NCI-H1436 (cell line): ENCODE measurements at places on chromosomes 1 and 21.

DNA sequence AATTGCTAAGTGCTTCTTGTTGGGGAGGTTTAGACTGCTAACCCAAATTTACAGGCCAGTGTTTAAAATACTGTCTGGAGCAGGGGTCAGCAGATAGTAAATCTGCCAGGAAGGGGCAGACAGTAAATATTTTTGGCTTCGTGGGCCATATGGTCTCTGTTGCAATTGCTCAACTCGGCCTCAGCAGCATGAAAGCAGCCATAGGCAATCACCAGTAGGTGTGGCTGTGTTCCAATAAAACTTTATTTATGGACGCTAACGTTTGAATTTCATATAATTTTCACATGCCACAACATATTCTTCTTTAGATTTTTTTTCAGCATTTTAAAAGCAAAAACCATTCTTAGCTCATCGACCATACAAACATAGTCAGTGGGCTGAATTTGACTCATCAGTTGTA, 172.7 kb downstream of the BRINP2 start:
- no peak for DNase-seq

- no peak for DNase-seq
Measured at GRCh38 chr1:11957897-11958296, 22.3 kb upstream of the MFN2 start.

GRCh38 chr1:240312872-240313271, 221.2 kb downstream of the FMN2 start:
- no peak for DNase-seq

DNA sequence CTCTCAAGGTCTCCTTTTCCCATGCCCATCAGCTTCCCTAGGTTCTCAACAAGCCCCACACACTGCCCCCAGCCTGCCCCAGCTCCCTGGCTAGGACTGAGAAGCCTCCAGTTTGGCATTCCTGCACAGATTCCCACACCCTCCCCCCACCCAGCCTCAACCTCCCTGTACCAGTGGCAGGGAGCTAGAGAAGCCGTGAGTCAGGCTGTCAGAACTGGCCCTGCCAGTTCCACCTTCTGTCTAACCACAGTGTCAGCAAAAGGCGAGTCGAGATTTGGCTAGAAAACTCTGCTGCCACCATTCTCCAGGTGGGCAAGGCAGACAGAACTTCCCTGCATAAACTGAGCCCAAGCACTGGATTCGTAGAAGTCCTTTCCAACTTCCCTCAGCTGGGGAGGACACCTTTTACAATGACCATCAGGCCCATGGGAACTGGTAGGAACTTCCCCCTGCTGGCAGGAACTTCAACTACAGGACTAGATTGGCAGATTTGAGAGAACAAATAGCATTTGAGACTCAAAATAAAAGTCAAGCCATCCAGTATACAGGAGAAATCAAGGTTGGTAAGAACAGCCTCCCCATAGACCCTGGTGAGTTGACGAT, 31.0 kb downstream of the TNNT2 start:
- DNase-seq, result peak; percentile 20

- no peak for DNase-seq
Measured at GRCh38 chr1:234938924-234939323, 189.7 kb downstream of the TOMM20 start.

GRCh38 chr1:47436979-47437446, 831 bp upstream of the FOXD2 start:
- DNase-seq, result no peak

- DNase-seq, result no peak
Measured at GRCh38 chr1:9204156-9204720, 30.3 kb upstream of the H6PD start.
